B cell (primary cell): ENCODE measurements at places on chromosomes 2 and 18.

GRCh38 chr2:9167718-9168657 is 38.6 kb upstream of the ASAP2 start:
- no peak for DNase-seq

DNA sequence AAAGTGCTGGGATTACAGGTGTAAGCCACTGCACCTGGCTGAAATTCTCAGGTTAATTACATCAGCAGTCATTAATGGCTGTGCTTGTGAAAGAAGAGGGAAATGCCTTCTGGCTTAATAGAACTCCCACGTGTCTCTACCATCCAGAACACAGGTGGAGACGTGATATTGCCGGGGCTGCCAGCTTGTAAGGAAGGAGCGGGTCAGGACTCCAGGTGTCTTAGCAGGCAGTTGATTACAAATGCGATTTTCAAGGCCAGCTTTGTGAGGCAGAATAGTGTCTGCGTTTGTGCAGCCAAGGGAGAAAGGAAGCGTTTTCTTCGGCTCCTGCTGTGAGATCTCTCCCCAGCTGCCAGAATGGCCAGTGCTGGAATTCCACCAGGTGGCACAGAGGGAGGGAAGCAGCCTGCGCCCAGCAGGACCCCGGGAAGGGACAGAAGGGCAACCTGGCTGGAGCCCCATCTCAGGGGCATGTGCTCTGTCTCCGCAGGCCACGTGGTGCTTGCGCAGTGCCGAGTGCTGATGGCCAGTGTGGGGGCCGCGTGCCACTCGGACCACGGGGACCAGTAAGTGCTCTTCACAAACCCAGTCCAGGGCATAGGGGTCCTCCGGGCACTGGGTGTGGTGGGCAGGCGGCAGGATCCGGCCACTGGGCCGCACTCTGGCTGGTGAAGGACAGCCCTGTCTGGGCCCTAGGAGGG is 3.7 kb upstream of the ESPNL start:
- no peak for DNase-seq

GRCh38 chr2:11236335-11236734 is 81.1 kb downstream of the SLC66A3 start:
- no peak for DNase-seq

DNA sequence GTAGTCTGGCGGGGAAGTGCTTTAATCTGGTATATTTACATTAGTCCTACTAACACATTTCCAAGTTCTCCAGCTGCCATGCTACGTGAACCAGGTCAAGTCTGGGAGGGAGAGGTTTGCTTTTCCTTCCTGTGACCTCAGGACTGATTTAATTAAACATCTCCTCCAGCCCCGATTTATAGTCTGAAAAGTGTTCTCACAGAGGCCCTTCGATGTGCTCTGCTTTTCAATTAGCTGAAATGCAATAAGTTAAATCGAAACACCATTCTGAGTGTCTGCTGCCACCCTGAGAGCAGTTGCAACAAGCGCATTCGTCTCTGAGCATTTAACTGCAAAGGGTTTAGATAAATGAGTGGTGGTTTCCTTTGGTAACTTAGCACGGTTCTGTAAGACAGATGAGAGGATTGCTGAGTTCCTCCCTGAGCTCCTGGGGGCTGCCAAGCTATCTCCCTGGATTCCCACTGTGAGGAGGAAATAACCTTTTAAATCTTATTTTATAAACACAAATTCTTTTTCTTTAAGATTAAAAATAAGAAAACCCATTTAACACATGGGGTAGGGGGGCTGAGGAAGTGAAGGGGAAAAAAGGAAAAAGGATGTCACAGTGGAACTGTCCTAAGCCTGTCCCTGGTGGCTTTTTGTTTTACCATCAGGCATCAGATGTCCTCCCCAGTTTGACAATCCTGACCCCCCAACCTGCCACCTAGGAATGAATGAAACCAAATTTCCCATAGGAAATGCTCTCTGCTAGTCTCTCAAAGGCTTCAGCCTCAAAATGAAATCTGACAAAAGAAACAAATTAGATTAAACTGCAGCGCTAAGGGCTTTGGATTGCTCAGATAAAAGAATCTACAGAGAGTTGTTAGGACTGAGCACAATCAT is 56.5 kb upstream of the CREB1 start:
- peak; percentile 28 for DNase-seq

GRCh38 chr18:8607776-8608742 is 1.2 kb upstream of the RAB12 start:
- peak; percentile 64 for DNase-seq

DNA sequence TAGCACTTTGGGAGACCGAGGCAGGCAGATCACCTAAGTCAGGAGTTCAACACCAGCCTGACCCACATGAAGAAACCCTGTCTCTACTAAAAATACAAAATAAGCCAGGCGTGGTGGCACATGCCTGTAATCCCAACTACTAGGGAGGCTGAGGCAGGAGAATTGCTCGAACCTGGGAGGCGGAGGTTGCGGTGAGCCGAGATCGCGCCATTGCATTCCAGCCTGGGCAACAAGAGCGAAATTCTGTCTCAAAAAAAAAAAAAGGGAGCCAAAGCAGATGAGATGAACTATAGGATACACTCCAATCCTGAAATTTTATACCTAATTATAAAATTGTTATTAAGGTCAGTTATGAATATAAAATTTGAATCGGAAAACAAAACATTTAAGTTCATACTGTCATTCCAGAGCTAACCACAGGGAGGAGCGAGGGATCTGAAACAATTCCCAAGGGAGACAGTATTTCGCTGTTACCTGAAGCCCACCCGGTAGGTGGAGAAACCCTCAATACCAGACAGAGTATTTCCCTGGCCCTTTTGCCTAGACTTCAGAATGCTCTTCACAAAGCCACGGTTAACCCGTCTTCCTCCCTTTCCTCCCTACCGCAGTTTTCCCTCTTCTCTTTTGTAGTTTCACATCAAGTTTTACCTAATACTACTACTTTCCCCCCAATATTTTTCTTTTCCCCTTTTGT is 1.4 kb downstream of the PPM1G start:
- DNase-seq, result peak; percentile 52

DNA sequence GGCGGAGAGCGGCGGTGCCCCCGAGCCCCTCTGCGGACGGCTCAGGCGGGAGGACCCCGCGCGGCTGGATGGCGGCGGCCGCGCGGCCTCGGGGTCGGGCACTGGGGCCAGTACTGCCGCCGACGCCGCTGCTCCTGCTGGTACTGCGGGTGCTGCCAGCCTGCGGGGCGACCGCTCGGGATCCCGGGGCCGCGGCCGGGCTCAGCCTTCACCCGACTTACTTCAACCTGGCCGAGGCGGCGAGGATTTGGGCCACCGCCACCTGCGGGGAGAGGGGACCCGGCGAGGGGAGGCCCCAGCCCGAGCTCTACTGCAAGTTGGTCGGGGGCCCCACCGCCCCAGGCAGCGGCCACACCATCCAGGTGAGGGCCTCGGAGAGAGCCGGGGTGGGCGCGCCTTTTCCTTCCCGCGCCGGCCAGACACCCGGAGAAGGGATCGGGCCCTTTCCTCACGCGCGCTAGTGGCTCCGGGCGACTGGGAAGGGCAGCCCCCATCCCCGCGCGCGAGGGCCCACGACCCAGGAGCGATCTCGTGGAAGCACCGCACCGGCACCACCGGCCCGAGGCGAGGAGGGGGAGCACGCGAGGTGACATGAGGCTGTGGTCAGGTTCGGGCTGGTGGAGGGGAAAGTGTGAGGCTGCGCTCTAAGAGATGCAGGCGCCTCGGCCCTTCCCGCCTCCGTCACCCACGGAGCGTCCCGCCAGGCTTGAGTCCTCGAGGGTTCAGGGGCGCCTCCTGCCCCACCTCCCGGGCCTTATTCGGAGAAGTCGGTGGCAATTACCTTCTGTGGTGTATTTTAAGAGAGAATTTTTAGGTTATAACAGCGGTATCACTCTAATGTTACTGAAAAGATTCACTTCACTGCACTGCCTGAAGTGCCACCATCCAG is 607 bp downstream of the LAMA3 start:
- DNase-seq, result peak; percentile 12

DNA sequence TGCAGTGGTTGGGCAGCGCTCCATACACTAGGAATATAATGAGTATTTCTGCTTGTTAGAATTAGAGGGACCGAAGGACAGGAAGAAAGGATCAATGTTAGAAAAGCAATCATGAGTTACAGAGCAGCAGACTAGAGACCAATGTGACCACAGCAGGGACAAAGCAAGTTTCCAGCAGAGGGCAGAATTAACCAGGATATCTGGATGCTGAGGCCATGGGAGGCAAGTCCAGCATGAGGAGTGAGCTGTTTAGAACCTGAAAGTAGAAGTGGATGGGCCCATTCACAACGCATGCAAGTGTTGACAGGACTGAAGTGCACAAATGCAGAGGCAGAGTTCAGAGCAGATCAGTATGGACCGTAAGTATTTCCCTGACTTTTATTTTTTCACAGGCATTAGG is 910.4 kb upstream of the GYPC start:
- no peak for DNase-seq

DNA sequence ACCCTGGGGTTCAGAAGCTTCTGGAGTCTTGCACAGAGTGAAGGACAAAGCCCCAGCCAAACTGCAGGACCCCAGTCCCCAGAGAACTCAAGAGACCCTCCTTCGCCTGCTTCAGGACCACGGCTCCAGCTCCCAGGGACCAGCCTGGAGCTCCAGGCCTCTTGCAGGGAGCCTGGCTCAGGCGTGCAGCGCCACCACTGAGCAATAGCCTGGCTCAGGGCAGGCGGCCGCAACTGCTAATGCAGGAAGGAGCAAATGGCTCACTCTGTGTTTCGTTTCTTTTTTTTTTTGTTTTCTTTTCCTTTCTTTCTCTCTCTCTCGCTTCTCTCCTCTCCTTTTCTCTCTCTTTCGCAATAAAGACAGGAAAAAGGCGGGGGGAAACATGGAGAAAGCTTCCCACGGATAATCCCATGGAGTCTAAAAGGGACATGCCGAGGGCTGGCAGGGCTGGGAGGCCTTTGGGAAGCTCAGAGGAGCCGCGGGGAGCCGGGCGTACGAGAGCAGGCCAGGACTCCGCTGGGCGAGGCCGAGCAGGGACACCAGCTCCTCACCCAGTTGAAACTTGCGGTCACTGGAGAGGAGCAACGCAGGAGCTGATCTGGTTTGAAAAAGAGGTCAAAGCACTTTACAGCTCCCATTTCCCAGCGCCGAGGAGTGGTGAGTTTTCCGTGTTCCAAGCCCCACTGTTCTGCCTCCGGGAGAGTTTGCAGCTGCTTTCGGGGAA is 244.8 kb downstream of the TWIST2 start:
- DNase-seq, result no peak

GRCh38 chr2:119914266-119914665 is 98.6 kb upstream of the EPB41L5 start:
- no peak for DNase-seq

DNA sequence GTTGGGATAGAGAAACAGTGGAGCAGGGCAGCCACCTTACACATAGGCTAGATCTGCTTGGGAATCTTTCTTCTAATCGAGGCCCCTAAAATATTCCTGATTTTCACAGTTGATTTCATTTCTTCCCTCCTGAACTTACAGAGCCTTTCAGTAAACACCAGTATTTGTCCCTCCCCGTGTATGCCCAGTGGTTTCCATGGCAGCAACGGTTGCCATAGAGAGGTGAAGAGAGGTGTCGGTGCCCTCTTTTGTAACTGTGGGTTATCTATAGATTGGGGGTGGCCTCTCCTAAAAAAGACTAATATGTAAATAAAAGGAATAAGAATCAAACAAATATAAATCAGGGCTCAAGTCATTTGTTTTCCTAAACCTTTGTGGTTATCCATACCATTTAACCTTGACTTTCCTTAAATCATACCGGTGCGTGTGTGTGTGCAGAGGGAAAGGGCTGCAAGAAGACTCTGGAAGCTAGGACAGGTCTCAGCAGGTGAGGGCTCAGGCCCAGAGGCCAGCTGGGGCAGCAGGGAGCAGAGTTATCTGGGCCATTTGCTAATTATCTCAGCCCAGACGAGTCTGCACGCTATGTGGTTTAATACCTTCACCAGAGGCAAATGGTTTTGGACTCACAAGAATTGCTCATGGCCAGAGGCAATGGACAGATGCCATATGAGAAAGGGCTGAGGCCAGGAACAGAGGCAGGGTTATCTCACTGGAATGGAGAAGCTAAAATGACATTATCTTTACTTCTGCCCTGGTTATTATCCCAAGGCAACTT is 35.5 kb downstream of the LIPG start:
- no peak for DNase-seq

GRCh38 chr18:63095768-63096167 is 223.8 kb downstream of the BCL2 start:
- DNase-seq, result no peak

DNA sequence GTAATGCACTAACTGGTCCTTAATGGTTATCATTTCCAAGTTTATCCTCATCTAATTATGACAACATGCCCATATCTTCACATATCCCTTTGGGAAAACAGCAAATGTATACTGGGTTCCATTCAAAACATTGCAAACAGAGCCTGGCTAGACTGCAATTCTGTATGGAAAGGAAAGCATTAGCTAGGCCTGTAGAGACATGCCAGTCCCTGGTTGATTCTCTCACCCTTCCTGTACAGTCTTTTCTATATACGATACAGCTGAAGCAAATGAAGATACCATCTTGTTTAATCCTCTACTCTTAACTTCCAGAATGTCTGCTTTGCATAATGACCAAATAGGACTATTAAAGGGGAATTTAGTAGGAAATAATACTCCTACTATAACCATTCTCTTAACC is 294.4 kb upstream of the MC4R start:
- no peak for DNase-seq

DNA sequence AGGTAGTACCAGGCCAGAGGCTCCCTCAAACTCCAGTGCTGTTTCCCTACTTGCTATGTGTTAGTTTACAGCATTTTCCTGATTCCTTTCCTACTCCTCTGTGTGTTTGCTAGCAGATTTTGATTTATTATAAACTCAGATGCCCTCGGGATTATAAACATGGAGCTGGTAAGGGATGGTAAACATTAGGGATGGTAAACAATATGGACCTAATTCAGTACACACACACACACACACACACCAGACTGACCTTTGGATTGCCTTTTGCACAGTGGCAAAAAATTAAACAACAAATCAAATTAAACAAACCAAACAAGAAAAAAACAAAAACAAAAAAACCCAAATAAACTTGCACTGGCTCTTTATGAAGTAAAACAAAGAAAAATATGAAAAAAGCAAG is 55.4 kb upstream of the ACVR1 start:
- no peak for DNase-seq

DNA sequence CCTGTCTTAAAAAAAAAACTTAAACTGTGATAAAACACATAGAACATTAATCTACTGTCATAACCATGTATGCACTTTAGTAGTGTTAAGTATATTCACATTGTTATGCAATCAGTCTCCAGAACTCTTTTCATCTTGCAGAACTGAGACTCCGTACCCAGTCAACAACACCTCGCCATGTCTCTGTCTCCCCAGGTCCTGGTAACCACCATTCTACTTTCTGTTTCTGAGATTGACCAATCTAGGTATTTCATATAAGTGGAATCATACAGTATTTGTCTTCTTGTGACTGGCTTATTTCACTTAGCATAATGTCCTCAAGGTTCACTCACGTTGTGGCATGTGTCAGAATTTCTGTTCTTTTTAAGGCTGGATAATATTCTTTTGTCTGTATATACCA is 290.8 kb upstream of the CXCR4 start:
- DNase-seq, result no peak

DNA sequence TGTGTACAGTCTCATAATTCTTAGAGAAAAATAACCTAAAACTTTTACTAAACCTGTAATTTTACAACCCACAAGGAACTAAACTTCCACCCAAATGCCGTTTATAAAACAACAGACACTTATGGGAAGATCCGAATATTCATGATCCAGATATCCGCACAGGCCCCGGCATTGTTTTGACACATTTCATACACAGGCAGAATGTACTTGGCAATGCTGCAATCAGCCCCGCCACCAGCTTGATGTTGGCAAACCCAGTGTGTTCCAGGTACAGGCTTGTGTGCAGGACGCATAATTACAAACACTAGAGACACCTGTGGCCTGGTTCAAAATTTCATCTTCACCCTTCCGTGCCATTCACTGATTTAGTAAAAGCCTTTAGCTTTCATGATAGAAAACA is 393.0 kb upstream of the SALL3 start:
- DNase-seq, result no peak
